ENCODE measurements at places on chromosomes 11 and 22. TPM values are rescaled to one million over a fixed set of nuclear protein-coding genes. Genes with fewer than 3 reads are reported as not detected.
A peak's percentile ranks its signal among the peaks of the same experiment; 100 is the strongest.

DNA sequence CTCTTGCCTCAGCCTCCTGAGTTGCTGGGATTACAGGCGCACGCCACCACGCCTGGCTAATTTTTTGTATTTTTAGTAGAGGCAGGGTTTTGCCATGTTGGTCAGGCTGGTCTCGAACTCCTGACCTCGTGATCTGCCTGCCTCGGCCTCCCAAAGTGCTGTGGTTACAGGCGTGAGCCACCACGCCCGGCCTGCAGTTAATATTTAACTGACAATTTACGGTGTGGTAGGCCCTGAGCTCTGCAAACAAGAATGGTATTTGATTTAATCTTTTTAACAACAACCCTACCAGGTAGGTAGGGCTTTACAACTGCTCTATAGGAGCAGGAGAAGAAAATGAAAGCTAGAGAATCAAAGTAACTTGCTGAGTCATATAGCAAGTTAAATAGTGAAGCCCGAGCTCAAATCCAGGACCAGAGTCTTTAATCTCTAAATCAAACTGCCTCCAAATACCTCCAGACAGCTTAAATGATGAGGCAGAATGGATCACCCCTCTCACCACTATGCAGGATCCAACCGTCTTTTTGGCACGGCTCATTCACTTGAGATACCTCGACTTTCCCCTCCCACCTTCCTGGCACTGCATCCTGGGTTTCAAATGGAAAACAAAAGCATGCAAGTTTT lies 9.4 kb downstream of the UEVLD start:
- DNase-seq = no peak

The NNMT gene
- total RNA-seq = 83.7 TPM

DNA sequence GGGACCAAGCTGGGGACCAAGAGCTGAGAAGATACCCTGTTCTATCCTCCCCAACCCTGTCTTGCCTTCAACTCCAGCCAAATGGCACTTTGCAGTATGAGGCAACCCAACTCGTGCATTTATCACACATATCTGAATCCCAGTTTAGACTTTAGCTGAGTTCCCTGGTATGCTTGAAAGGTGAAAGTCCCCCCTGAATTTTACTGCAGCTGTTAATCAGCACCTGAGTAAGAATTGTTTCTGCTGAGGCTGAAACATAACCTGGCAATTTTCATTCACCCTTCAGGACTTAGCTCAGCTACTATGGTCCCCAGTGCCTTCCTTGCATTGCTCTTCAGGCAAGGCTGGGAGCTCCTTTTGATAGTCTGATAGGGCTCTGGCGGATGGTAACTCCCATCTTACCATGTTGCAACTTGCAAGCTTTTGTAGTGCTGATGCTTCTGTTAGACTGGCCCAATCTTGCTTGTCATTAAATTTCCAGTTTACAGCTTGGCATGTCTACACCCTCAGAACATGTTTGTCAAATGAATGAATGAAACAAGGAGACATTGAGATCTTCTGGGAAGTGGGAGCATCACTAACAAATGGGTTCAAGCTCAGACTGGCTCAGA lies 64.0 kb upstream of the SLC6A5 start:
- no peak for DNase-seq

DNA sequence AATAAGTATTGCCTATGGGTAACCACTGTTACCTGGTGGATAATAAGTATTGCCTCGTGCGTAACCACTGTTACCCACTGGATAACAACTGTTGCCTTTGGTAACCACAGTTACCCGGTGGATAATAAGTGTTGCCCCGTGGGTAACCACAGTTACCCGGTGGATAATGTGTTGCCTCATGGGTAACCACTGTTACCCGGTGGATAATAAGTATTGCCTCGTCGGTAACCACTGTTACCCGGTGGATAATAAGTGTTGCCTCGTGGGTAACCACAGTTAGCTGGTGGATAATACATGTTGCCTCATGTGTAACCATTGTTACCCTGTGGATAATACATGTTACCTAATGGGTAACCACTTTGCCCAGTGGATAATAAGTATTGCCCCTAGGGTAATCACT lies 9.8 kb upstream of the NXPE4 start:
- no peak for DNase-seq

The OR51I1 gene
- total RNA-seq = not detected

The RIMBP3C gene
- total RNA-seq = 0.04 TPM

DNA sequence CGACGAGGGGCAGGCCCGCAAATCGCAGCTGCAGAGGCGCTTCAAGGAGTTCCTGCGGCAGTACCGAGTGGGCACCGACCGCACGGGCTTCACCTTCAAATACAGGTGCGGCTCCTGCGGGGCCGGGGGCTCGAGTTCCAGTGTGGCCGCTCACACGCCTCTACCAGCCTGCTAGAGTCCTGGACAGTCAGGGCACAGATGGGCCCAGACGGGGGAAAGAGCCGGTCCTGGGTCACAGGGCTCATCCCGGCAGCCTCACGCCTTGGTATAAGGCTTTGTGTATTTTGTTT lies 506 bp downstream of the MCM5 start:
- no peak for DNase-seq

DNA sequence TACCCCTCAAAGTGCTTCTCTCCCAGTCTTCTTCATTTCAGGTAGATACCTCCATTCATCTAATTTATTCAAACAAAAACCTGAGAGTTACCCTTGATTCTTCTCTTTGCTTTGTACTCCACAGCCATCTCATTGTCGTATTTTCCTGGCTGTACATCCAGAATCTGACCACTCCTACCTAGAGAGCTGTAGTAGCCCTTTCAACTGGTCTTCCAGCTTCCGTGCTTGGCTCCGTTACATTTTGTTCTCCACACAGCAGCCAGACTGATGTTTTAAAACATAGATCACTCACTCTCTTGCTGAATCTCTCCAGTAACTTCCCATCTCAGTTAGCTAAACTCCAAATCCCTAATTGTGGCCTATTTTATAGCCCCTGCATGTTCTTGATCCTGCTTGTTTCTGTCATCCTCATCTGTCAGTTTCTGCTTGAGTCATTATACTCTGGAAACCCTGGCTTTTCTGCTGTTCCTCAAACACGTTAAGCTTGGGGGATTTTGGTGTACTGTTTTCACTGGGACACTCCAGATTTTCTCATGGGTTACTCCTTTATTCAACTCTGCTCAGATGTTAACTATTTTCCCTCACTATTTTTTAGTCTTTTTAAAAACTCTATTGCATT lies 7.4 kb downstream of the SPCS2 start:
- DNase-seq = no peak

The TSPAN32 gene
- 15.2 TPM for total RNA-seq

The FANCF gene
- total RNA-seq = 3.6 TPM

DNA sequence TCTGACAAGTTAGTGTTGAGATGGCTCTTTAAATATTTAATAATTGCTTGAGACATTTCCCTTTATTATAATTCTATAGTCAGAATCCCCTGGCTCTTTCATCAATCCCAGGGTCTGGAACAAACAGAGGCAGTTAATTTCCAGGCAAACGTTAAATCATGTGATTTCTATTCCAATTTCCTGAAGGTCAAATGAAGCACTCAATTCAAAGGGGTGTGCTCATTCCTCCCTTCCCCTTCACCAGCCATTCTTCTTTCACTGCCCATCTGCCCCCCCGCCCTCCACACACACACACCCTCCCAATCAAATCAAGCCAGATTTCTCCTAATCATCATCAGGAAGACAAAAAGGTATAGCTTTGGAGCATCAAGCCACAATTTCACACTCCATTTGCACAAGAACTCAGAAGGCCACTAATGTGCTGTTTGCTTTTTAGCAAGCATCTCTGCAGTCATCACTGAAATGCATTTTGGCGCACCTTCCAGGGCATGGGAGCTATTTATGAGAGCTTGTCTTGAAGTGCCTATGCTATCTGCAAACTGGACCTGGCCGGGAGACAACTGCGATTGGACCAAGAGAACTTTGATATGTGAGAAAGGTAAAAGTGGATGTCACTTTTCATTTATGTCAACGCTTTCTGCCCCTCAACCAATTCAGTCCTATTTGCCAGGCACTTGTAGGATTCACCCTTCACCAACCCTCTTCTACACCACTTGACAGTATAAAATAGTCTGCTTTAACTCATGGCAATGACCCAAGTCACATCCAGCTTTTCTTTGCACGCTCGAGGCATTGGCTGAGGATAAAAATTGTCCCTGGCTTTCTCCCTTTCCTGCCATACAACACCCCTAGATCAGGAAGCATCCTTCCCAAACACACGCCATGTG lies 315.1 kb upstream of the API5 start:
- DNase-seq = no peak

GRCh38 chr11:73999581-74000306 lies 9.1 kb downstream of the UCP3 start:
- DNase-seq = no peak

The DDI1 gene
- total RNA-seq = not detected

The CHRM1 gene
- not detected for total RNA-seq

DNA sequence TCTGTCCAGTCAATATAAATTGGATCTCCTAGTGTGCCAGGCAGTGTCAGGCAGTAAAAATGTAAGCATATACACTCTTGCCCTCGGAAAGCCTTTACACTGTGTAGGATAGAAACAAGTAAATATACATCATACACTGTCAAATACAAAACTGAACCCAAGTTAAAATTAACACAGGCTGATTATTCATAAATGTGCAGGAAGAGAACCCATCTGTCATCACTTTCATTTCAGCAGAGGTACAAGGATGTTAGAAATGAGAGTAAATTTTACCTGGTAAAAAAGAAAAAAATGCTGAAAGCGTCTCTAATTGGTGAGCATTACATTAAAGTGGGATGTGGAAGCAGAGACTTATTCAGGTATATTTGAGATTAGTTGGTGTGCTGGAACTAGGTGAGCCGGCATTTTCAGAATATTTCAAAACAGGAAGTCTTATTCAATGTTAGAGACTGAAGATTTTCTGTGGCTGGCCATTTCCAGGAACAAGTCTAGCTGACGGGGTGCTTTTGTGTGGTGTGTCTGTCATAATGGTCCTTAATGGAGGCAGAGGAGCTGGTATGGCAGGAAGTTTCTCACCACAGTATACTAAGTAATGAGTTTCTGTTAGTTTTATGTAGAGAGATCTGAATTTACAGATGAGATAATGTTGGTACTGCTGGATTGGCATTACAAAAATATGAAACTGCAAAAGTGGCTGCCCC lies 192.6 kb downstream of the CASP12 start:
- DNase-seq = peak; percentile 59

The CSF2RB gene
- total RNA-seq = 1.8 TPM

The KCTD14 gene
- 3.6 TPM for total RNA-seq

The HSCB gene
- 12.6 TPM for total RNA-seq

The UPK2 gene
- total RNA-seq = not detected

The P2RY6 gene
- 0.19 TPM for total RNA-seq

DNA sequence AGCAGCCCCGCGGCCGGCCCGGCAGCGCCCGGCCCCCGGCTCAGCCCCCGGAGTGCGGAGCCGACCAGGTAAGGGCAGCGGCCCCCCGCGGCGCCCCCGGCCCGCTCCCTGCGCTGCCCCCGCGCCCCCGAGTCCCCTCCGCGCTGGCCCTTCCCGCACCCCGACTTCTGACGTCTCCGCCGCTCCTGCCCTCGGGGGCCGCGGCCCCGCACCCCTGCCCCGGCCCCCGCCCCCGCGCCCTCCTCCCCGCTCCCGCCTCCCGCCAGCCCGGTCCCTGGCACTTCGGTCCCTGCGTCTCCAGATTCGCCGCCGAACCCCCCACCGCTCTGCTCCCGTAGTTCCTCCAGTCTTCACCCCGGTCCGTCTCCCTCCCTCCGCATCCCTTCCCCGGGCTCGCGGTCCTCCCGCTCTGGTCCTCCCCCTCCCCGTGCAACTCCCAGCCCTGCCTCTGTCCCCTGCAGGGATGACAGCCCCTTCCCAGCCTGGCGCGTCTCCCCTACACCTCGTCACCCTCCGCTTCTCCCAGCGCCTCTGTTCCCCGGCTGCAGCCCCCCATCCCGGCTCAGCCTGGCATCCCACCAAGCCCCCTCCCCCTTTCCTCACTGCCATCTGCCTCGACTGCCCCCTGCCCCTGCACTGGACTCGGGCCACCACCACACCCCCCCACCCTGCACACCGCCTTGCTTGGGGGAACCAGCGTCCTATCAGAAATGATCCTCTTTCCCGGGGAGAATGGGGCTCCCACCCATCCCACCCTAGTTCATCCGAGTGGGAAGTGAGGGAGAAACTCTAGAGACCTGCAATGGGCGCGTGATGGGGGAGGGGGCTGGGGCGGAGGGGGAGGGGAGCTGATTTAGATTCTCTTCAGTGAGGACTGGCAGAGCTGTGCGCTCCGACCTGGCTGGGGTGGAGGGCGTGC lies 531 bp downstream of the GRIK4 start:
- no peak for DNase-seq

The DSCAML1 gene
- 1.3 TPM for total RNA-seq

The TMEM45B gene
- not detected for total RNA-seq

DNA sequence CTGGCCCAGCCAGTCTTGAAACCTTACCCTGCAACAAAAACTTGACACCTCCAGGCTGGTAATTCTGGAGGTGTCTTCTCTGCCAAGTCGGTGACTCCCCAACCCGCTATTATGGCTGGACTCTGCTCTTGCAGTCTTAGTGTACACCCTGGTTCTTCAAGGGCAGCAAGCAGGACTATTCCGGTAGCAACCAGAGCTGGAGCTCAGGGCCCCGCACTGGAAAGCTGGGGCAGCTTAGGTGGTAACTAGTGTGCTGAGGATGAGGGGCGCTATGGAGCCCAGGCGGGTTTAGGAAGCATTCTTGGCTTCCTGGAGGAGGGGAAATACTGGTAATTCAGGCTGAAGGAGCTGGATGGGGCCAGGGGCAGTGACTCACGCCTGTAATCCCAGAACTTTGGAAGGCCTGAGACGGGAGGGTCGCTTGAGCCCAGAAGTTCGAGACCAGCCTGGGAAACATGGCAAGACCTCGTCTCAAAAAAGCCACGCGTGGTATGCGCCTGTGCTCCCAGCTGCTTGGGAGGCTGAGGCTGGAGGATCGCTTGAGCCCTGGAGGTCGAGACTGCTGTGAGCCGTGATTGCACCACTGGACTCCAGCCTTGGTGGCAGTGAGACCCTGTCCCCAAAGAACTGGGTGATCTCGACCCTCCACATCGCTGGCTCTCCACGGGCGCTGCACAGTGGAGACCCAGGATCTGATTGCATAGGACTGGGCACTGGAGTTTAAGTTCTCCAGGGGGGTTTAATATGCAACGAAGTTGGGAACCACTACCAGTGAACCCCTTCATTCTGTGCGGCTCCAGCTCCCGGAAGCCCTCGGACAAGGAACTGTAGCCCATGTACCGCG lies 10.6 kb upstream of the AIFM3 start:
- no peak for DNase-seq

- no peak for DNase-seq
These were observed 148.4 kb downstream of the ME3 start for GRCh38 chr11:86523738-86524619.

The RAPSN gene
- not detected for total RNA-seq

DNA sequence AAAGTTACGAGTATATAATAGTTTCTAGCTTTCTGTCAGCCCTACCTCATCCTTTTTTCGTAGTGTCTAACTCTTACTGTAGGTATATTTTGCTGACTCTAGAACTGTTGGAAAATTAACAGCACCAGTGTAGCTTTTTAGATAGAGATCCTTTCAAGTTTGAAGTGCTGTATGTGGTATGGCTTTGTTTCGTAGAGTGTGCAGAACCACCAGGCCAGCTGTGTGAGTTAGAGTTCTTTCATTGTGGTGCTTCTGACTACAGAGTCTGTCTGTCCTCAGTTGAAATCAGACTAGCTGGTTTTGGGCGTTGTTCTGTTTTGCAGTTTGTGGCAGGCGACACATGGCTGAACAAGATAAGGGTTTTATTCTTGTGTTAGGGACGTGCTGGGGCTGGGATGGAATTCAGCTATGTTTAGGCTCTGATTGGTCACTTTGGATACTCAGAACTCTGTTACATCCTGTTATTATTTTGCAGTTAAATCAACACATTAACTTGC lies 3.2 kb downstream of the ARHGEF12 start:
- DNase-seq = peak; percentile 70

The SLC22A9 gene
- total RNA-seq = not detected

The TRPC6 gene
- total RNA-seq = 0.93 TPM

Measured in right atrium auricular region (tissue), 2 donors.